CD4-positive, CD25-positive, alpha-beta regulatory T cell (primary cell): ENCODE measurements at places on chromosomes 5 and 9.

DNA sequence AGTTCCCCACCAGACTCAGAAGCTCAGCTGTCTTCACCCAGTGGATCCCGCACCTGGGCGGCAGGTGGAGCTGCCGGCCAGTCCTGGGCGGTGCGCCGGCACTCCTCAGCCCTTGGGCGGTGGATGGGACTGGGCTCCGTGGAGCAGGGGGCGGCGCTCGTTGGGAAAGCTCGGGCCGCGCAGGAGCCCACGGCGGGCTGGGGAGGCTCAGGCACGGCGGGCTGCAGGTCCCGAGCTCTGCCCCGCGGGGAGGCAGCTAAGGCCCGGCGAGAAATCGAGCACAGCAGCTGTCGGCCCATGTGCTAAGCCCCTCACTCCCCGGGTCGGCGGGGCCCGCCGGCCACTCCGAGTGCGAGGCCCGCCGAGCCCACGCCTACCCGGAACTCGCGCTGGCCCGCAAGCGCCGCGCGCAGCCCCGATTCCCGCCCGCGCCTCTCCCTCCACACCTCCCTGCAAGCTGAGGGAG, 560.0 kb downstream of the BRINP1 start:
- DNase-seq = no peak

GRCh38 chr5:94081088-94081487, 339.7 kb upstream of the POU5F2 start:
- DNase-seq = no peak

DNA sequence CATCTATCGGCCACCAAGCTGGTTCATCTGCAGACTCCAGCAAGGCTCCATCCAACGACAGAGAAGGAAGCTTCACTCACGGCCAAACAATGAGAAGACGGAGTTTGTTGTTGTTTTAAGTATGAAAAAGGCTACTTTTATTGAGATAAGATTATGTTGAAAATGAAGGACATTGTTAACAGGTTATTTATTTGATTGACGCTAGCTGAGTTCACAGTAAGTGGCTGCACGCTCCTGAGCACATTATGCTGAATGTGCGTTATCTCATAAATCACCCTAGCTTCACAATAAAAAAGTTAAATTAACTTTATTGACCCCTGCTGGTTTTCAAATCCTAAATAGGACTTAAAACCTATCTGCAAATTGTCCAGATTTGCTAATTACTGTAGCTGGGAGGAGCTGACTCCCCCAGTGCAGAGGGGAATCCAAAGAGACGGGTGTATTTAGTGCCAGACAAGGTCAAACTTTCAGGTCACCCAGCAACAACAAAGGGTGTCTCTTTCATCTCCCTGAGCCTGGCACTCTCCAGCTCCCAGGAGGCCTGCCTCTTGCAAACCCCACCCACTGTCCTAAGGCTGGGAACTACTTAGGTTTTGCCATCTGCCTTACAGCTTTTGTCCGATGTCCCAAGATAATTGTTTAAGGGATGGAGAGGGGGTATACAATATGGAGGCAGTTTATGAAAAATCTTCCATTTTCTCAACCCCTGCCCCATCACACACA, 129.2 kb downstream of the ZDHHC21 start:
- DNase-seq = no peak

GRCh38 chr9:114121227-114122135, 22.4 kb upstream of the KIF12 start:
- DNase-seq = no peak

GRCh38 chr5:39783756-39784421, 359.1 kb upstream of the DAB2 start:
- no peak for DNase-seq

GRCh38 chr5:90438100-90438499, 28.5 kb upstream of the CETN3 start:
- DNase-seq = no peak

DNA sequence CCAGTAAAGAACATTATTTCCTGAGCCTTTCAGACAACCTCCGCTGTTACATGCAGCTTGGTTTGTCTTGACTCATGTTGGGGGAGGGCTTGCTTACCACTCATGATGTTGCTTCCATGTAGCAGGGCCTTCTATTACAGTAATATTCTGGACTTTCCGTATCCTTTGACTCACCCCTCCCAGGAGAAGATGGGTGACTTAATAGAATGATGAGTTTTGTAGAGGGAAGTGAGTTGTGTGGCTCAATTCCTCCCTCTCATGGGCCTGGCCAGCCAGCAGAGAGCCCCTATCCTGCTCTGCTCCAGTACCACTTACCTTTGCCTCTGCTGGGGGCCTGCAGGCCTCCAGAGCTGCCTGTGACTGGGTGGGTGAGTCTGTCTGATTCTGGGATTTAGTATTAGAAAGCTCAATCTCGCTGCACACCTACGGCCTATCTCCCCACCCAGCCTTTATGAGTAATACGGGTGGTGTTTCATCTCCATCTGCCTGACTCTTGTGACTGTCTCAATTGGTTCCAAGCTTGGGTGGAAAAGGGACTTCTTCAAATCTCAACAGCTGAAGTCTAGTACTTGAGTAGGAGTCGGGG, 52.6 kb upstream of the KLF9 start:
- DNase-seq = no peak

GRCh38 chr9:132175431-132175830, 13.6 kb downstream of the NTNG2 start:
- DNase-seq = no peak

- DNase-seq = no peak
Measured at GRCh38 chr5:33401482-33402390, 39.0 kb upstream of the TARS1 start.

DNA sequence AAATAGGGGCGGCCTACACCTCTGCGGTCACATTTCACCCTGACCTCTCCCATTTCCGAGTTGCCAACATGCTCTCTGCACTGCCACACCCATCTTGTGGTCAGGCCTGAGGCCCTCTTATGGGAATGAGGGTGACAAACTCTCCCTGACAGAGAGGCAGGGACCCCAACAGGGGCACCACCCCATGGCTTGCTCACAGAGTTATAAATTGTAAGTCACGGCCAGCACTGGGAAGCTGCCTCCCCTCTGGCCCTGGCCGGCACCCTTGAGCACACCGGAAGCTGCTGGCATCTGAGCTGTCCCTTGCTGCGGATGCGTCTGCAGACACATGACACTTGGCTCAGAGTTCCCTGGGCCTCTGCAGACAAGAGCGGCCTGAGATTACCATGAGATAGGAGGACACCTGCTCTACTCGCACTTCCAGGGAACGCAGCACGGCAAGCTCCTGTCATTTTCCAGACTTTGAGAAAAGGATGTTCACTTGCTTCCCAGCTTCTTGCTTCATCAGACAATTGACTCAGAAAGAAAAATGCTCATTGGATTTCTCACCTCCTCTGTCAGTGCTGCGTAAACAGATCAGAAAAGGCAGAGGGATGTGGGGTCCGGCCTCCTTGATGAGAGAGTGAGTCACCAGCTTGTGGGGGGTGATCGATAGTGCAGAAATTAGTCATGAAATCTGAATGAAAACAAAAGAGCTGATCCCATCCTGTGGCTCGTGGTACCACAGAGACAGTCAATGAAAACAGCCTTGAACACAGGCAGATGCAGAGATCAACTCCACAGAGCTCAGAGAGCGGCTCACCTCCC, 269.8 kb downstream of the SYK start:
- no peak for DNase-seq

DNA sequence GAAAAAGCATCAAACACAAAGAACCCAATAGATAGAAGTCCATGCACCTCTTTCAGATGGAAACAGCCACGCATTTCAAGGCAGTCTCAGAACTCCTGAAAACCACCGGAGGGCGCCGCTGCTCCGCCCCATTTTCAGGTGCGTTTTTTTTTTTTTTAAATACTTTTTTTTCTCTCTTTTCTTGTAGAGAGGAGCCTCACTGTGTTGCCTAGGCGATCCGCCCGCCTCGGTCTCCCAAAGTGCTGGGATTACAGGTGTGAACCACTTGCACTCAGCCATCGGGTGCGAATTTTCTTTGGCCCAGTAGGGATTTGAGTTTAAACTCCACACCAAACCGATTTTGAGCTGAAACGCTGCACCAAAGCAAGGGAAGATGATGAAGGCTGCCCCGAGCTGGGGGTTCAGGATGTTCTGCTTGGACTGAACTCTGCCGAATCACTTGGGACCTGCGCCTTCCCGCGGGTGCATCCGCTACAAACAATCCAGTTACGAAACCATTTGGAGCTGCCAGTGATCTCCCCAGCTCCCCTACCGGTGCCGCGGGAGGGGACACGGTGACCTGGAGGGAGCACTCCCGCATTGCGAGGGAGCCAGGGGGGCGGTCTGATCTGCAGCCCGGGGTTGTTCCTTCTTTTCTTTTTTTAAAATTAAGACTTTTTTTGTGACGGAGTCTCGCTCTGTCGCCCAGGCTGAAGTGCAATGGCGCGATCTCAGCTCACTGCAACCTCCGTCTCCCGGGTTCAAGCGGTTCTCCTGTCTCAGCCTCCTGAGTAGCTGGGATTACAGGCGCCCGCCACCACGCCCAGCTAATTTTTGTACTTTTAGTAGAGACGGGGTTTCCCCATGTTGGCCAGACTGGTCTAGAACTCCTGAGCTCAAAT, 1.4 kb downstream of the PTGR1 start:
- DNase-seq = peak; percentile 38

DNA sequence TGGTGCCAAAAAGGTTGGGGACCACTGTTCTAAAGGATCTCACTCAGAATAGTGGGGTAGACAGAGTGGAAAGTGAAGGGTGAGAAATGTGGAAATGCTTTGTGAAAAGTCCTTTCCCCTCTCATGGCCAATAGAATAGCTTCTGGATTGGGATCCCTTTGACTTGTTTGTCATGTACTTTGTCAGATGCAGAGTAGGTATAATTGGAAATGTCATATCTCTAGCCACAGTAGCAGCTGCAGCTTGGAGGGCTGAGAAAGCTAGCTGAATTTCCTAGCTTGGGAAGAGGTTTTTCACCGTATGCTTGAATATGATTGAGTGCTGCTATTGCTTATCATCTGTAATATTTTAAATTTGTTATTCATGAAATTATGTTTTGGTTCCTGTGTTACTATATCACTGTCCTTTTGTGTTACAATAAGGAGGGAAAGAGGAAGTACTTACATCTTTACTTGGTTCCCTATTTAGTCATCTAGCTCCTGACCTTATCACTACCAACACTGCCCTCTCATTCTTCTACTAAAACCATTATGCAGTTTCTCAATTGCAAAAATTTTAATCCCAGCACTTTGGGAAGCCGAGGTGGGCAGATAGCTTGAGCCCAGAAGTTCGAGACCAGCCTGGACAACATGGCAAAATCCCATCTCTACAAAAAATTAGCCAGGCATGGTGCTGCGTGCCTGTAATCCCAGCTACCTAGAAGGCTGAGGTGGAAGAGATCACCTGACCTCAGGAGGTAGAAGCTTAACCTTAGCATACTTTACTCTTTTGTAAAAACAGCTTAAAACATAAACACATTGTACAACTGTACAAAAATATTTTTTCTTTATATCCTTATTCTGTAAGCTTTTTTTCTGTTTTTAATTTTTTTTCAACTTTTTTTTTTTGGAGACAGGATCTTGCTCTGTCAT, 12.4 kb downstream of the SLC30A5 start:
- DNase-seq = no peak

DNA sequence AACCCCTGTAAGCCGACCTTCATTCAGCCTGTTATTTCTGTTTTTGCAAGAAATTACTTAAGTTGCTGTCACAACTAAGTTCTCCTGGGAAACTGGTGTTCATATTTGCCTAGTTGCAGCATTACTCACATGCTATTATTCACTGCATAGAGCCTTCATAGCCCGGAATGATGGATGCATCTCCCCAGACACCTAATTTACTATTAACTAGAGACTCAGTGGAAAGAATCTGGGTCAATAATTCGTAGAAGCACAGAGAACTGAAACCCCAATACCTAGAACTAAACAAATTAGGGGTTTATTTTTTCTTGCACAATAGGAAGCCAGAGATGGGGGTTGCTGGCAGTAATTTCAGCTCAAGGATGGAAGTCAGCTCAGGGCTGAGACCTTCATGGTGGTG, 45.7 kb upstream of the FAM170A start:
- no peak for DNase-seq

DNA sequence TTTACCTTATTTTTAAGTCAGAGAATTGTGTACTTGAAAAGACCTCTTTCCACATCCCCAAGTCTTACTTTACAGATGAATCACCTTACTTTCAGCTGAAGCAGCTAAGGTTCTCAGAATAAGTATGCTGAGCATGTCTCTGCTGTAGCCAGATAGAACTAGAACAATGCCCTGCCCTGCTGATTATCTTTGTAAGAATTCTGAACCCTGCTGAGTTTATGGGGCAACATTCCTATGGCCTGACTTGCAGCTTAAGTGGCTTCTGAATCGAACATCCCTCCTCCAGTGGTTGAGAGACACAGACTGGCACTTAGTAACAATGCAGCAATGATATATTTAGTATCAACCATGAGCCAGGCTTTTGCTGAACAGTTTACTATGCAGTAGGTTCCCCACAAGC, 592.0 kb upstream of the WWC1 start:
- DNase-seq = no peak

DNA sequence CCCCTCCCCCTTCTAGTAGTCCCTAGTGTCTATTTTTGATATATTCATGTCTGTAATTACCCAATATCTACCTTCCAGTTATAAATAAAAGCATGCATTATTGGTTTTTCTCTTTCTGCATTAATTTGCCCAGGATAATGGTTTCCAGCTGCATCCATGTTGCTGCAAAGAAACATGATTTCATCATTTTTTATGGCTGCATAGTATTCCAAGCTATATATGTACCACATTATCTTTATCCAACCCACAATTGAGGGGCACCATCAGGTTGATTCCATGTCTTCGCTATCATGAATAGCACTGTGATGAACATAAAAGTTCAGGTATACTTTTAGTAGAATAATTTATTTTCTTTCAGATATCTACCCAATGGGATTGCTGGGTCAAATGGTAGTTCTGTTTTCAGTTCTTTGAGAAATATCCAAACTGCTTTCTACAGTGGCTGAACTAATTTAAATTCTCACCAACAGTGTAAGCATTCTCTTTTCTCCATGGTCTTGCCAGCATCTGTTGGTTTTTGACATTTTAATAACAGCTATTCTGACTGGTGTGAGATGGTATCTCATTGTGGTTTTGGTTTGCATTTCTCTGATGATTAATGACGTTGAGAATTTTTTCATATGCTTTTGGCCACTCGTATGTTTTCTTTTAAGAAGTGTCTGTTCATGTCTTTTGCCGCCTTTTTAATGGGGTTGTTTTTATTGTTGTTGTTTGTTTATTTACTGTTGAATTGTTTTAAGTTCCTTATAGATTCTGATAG, 746.1 kb upstream of the MEF2C start:
- DNase-seq = no peak

- no peak for DNase-seq
Measured at GRCh38 chr5:56155992-56156584, 77.0 kb downstream of the ANKRD55 start.

DNA sequence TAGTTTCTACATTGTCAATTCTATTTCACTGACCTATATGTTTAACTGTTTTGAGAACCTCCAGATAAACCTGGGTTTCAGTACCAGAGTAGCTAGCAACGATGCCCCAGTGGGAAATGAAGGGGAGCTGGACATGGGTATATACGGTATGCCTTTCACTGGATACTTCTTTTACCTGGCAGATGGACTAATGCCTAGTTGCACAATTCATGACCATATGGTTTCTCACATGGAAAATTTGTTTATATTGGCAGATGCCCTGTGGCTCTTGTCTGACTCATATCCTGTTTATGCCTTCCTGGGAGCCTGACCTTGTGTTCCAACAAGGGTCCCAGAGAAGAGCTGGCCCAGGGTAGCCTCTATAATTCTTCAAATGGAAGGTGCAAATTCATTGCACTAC, 144.1 kb downstream of the MAT2B start:
- no peak for DNase-seq
